Right atrium auricular region (tissue), 2 donors: ENCODE measurements at places on chromosomes 2 and 18.

- no peak for DNase-seq
These were observed 50.7 kb upstream of the HNRNPA3 start for GRCh38 chr2:177161741-177162460.

DNA sequence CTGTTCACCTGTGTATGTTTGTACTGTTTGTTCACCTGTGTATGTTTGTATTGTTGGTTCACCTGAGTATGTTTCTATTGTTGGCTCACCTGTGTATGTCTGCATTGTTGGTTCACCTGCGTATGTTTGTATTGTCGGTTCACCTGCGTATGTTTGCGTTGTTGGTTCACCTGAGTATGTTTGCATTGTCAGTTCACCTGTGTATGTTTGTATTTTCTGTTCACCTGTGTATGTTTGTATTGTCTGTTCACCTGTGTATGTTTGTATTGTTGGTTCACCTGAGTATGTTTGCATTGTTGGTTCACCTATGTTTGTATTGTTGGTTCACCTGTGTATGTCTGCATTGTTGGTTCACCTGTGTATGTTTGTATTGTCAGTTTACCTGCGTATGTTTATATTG lies 14.6 kb downstream of the ADI1 start:
- DNase-seq: no peak

GRCh38 chr2:234964631-234965461 lies 13.0 kb downstream of the SH3BP4 start:
- DNase-seq: no peak

- DNase-seq: no peak
These were observed 10.6 kb downstream of the RND3 start for GRCh38 chr2:150476809-150477302.

DNA sequence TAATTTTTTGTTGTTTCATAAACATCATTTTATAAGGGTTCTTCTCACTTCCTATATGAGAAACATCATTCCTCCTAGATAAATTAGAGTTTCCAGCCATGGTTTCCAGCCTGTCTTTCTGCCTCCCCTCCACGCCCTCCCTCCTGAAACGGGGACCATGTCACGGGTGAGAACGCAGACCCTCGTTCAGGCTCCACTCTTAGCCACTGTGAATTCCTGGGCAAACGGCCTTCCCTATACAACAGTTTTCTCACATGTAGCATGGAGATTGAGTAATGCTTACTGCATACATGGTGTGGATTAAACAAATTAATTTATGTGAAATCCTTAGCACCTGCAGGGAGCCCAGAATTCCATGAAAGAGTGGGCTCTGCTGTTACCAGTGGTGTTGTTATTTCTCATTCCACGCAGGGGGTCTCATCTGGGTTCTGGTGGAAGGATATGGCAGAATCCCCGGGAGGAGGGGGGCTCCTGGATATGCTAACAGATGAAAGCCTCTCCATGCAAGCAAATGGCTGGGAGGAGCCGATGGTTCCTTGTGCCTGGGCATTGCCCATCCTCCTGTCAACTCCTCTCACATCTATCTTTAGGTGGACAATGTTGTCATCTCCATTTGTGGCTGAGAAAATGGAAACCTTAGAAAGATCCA lies 54.0 kb upstream of the TWIST2 start:
- no peak for DNase-seq

DNA sequence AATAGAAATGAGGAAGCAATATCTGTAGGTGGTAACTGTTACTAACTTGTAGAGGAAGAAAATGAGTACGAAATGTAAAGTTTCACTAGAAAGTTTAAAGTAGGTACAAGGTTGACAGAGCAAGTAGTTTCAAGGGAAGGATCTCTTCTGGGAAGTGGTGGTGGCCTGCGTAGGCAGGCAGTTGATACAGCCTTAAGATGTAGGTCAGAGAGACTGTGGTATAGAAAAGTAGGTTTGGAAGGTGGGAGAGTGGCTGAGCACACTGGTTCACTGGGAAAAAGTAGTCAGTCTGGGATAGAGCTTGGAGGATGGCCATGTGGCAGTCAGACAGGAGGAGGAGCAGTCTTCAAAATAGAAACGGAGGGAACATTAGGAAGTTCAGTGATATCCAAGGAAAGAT lies 23.5 kb downstream of the KDM3A start:
- DNase-seq: no peak

DNA sequence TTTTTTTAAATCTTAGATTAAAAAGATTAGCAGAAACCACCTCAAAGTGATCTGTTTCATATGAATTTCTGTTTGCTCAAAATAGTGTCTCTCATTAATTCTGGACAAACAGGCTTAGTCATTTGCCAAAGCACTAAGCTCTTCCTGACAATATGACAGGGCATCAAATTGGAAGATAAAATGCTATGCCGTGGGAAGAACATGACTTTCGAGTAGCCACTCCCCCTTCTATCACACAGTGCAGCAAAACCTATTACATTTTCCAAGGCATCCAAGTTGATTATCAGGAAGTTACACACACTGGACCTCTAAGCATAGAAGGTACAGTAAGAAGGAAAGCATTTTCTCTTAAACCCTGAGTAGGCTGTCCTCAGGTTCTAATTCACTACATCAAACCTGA lies 89.5 kb downstream of the STK39 start:
- DNase-seq: no peak
